ENCODE measurements at places on chromosomes 7 and 10.
A peak's percentile ranks its signal among the peaks of the same experiment; 100 is the strongest.

- DNase-seq = peak; percentile 65
Measured at GRCh38 chr10:80459047-80459865, 5.1 kb downstream of the TSPAN14 start.

DNA sequence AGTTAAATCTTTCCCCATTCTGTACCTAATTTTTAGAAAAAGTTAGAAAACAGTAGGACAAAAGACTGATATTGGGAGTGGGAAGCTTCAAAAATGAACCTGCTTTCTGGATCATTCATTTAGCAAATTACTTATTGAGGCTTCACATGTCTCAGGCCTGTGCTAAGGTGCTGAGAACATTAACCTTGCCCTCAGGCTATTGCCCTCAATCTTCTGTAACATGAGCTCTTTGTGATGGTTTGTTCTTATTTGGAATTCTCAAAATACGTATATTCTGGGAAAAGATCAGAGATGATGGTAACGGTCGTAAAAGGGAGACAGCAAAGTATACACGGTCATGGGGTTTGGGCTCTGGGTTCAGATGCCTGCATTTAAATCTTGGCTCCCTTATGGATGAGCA, 39.5 kb upstream of the PRKG1 start:
- no peak for DNase-seq

DNA sequence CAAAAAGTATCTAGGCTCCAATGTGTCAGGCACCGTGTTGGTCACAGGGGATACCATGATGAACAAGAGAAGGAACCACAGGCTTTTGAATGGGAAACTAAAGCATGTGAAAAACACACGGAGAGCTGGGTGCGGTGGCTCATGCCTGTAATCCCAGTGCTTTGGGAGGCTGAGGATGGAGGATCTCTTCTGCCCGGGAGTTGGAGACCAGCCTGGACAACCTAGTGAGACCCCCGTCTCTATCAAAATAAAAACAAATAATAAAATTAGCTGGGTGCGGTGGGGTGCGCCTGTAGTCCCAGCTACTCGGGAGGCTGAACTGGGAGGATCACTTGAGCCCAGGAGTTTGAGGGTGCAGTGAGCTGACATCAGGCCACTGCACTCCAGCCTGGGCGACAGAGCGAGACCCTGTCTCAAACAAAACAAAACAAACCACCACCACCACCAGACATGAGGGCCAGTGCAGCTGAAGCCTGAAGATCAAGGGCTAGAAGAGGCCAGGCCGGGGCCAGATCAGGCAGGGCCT, 611 bp upstream of the COPS6 start:
- DNase-seq = no peak

DNA sequence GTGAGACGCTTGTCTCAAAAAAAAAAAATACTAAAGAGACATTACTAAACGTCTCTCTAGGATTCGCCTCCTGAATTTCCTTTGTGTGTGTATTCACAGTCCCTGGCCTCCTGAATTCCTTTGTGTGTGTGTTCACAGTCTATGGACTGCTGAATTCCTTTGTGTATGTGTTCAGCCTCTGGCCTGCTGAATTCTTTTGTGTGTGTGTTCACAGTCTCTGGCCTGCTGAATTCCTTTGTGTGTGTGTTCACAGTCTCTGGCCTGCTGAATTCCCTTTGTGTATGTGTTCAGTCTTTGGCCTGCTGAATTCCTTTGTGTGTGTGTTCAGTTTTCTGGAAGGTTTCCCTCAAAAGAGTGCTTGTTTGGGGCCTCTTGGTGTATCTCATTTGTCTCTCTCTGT, 8.2 kb downstream of the BMS1 start:
- DNase-seq = peak; percentile 29

- DNase-seq = no peak
Measured at GRCh38 chr10:22597138-22597537, 117.2 kb downstream of the PIP4K2A start.

- DNase-seq = no peak
Measured at GRCh38 chr7:158124671-158125079, 462.9 kb downstream of the PTPRN2 start.

GRCh38 chr7:95828824-95829790, 56.8 kb downstream of the DYNC1I1 start:
- no peak for DNase-seq

- DNase-seq = no peak
Measured at GRCh38 chr7:105246679-105247078, 142.0 kb downstream of the SRPK2 start.

Data from ELF-1 (cell line).